ENCODE measurements at places on chromosomes 16 and 17.

GRCh38 chr16:12775656-12776236 lies 27.9 kb downstream of the CPPED1 start:
- DNase-seq: no peak

DNA sequence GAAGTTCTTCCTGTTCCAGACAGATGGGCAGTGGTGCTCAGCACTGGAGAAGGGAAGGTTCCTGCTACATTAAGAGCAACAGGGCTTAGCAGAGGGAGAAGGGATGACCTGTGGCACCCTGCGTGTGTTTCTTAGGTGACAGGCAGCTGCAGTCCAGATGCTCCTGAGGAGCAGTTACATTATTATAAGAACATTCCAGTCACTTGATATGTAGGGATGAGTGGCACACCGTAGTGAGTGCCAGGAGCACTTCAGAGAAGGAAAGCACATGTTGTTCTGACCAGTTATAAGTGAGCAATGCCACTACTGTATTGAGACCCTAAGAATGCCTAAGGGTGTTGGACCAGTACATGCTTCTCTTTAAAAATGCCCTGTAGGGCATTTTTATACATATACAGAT lies 39.9 kb upstream of the MRC2 start:
- DNase-seq: no peak

DNA sequence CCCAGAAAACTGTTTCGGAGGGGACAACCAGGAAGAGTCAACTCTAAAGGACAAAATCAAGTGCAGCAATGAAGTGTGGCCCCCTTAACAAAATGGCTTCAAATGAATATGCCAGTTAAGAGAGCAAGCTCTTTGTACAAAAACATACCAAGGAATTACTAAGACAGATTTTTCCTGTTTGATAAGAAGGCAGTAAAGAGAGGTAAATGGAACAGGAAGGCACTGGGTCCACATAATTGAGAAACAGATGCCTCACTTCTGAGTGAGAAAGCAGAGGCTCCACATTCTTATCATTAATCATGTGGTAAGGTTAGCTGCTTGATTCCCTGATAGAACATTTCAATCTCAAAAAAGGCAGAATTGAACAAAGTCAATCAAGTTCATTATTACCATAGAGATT lies 44.9 kb downstream of the MBTD1 start:
- no peak for DNase-seq

DNA sequence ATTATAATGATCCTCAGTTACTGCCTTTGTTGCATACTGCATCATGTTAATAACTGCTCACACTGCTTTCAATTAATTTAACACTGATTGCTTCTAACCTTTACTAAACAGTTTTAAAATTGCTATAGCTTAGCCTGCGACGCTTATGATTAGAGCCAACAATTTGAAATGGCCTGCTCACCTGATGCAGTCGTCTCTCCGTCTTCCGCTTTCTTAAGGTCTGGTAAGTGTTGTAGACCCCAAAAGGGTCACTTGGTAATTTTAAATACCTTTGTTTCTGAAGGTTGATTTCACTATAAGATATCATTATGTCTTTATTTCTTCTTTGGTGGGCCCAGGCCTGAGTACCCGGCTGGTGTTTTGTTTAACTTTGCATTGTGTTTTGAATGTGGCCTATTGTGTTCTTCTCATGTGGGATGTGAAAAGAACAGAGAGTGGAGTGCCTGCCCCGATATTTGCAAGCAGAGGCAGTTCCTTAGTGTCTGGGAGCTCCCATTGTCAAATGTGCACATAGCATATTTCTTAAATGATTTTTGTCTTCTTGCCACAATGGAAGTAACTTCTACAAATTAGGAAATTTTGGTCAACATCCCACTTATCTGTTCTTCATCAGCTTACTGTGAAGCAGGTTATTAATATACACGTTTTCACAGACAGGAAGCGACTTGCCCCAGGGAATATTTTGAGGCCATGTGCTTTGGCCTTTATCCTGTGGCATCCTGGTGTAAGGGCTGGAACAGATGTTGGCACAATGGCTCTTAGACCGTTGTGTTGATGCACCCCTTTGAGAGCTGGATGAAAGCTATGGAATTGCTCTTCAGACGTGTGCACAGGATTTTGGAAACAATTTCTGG lies 2.9 kb downstream of the PHKB start:
- no peak for DNase-seq

DNA sequence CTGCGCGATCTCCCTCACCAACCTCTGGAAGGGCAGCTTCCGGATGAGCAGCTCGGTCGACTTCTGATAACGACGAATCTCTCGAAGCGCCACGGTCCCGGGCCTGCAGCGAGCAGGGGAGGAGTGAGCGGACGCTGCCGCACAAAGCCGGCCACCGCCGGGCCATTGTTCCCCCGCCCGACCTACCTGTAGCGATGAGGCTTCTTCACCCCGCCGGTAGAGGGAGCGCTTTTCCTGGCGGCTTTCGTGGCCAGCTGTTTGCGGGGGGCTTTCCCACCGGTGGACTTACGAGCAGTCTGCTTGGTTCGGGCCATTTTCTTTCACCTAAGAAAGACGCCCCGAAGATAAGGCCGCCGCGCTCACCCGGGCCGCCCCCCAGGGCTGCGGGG lies 5.8 kb upstream of the UNK start:
- no peak for DNase-seq

DNA sequence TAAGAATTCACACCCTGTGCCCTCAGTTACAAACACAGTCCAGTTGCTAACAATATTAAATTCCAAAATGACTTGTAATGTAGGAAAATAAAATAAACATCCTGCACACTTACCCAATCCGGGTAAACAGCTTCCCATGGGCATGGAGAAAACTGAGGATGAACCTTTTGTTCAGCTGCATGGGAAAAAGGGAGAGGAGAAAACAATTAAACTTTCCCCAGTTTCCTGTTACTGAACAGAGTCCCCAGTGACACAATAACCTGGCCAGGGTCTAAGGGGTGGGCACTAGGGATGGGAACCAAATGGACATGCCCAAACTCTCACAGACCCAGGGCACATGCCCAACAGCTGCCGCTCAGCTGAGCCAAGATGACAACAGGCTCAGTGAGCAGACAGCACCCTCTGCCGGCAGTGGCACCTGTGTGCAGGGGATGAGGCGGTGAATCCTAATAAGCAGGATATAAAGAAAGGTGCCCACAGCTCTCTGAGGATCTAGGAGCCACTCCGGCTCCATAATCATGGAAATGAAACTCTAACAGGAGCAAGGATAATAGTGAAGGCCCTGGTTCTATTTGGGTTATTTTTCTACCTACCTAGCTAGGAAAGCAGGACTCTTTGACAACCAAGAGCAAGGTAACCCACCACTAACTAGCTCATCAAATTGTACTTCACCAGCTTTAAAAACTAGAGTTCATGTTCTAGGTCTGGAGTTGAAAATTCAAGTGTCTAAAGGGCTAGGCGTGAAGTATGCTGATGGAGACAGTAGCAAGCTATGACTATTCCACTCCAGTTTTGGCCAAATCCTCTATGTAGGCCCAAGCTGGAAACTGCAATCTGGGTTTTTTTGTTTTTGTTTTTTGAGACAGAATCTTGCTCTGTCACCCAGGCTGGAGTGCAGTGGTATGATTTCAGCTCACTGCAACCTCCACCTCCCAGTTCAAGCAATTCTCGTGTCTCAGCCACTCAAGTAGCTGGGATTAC lies 58.8 kb downstream of the SMG6 start:
- DNase-seq: peak; percentile 60

DNA sequence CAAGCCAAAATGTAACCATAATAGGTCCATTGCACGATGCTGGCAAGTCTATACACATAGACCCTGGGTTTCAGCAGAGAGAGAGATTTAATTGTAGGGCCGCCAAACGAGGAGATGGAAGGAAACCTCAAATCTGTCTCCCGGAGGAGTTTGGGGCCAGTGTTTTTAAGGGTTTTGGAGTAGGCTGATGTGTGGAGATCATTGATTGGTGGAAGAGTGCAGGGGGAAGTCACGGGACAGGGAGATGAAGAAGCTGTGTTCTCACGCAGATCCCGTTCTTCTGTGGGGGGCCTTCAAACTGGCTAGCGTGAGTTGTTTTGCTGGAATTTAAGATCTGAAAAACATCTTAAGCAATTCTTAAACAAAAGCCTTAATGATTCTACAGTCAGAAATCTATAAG lies 84.8 kb downstream of the KATNIP start:
- DNase-seq: no peak

DNA sequence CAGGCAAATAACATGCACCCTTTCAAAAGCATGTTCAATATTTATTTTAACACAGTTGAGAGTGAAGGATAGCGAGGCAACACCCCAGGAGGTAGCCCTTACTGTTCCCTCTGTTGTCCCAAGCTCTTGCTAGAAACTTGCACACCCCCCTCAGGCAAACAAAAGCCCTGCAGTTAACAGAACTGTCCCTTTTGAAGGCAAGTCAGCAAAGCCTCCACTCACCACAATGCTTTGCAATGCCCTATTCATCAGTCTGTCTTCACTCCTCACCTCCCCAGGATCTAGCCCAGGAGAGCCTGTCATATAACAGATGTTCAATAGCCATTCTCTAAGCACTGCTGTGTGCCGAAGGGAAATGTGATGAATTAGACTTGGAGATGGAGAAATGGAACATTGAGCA lies 3.5 kb upstream of the CNEP1R1 start:
- DNase-seq: no peak

DNA sequence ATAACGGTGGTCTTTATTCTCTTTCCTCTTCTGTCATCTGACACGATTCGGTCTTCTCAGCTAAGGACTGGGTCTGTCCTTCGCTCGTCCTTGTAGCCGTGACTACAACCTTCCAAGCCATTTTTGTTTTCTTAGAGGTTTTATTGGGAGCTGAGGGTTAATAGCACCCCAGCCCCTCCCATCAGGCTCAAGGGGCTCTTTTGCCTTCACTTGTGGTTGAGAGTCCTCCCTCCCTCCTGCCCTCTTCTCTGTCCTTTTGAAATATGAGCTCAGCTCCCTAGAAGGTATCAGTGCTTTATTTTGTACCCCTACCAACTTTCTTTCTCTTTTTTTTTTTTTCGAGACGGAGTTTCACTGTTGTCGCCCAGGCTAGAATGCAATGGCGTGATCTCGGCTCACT lies 24.7 kb downstream of the SOCS3 start:
- DNase-seq: no peak

GRCh38 chr17:13544765-13545164 lies 57.0 kb downstream of the HS3ST3A1 start:
- no peak for DNase-seq

GRCh38 chr17:1865252-1866037 lies 35.6 kb downstream of the RPA1 start:
- DNase-seq: peak; percentile 61

DNA sequence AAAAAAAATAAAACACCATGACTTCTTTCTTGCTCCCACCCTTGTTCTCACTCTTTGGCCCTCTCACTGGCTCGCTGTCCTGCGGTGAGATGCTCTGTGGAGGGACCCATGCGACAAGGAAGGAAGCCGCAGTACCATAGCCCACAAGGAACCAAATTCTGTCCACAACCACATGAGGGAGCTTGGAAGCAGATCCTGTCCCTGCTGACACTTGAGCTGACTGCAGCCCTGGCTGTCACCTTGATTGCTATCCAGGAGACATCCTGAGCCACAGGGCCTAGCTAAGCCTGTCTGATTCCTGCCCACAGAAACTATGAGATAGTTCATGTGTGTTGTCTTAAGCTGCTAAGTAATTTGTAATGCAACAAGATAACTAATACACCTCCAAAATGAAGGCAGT lies 4.8 kb upstream of the MT2A start:
- DNase-seq: no peak

- DNase-seq: no peak
These were observed 4.8 kb upstream of the GLG1 start for GRCh38 chr16:74611721-74612120.

GRCh38 chr17:78925662-78926555 lies 722 bp upstream of the TIMP2 start:
- no peak for DNase-seq

DNA sequence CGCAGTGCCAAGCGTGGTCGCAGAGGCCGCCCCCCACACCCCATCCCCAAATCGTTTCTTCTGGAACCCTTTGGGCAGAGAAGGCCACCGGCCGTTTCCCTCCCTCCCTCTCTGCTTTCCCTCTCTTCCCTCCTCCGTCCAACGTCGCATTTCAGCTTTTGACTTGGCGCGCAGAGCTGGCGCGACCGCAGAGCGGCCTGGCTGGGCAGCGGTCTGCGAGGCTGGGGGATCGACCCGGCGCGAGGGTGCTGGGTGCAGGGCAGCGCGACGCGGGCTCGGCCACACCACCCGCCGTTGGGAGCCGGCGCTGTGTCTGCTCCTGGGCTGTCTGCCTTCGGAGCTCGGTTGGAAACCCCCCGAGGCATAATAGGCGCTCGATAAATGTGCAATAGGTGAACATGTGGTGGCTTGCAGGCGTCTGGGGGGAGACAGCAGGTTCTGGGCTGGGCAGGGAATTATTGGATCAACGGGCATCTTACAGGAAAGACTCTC lies 2.8 kb upstream of the NTN3 start:
- DNase-seq: no peak

DNA sequence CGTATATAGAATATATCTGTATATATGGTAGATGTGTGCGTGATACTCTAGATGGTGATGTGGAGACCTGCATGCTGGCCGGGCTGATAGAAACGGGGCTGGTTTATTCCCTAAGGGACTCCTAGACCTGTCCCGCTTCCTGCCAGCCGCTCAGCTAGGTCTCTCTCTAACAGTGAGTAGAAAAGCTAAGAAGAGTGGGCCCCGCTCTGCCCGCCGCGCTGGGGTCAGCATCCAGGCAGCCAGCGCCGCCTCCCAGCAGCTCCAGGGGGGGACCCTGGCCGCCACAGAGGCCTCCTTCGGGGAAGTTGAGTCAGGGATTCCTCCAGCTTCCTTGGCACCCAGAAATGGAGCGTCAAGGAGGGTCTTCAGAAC lies 9.4 kb downstream of the CYGB start:
- no peak for DNase-seq

- no peak for DNase-seq
These were observed 580.3 kb upstream of the CA10 start for GRCh38 chr17:52738791-52739190.

GRCh38 chr16:89350701-89351380 lies 133.3 kb downstream of the ZNF778 start:
- no peak for DNase-seq

- DNase-seq: no peak
These were observed 40.0 kb upstream of the CD300E start for GRCh38 chr17:74663561-74663960.

- DNase-seq: no peak
These were observed 24.3 kb downstream of the G6PC3 start for GRCh38 chr17:44094701-44095387.

DNA sequence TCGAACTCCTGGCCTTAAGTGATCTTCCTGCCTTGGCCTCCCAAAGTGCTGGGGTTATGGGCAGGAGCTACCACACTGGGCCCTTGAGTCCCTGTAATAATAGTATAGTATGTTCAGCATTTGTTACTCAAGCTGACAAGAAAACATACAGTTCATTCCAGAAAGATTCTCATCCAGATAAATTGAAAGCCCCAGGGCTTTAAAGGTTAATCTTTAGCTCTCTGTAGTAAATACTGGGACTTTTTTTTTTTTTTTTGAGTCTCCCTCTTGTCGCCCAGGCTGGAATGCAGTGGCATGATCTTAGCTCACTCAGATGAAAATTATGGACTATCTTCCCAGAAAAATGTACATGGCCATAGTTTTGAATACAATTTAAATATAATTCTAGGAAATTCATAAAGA lies 11.0 kb downstream of the BRCA1 start:
- no peak for DNase-seq

All from T-helper 2 cell (primary cell).